ENCODE measurements at places on chromosomes 5 and 9. TPM values are rescaled to one million over a fixed set of nuclear protein-coding genes. Genes with fewer than 3 reads are reported as not detected.

Gene CCIN
- total RNA-seq, result not detected

Gene ADGRV1
- total RNA-seq, result 10.3 TPM

Gene TMEM171
- total RNA-seq, result 44.0 TPM

Gene NEUROG1
- total RNA-seq, result not detected

Gene GRXCR2
- total RNA-seq, result not detected

Gene BARHL1
- not detected for total RNA-seq

Gene CCL21
- not detected for total RNA-seq

- H3K4me3 ChIP-seq, result no peak overlapping the region
- DNase-seq, result peak; percentile 56
- no peaks in the 10 kb centered on the region for H3K36me3 ChIP-seq
- no peak overlapping the region for H3K27ac ChIP-seq
Measured at GRCh38 chr5:122358372-122358979, 46.4 kb downstream of the SNCAIP start.

- H3K4me1 ChIP-seq, result no peaks in the 10 kb centered on the region
- H3K27me3 ChIP-seq, result no peaks in the 10 kb centered on the region
- H3K27ac ChIP-seq, result no peak overlapping the region
- H3K36me3 ChIP-seq, result peaks cover 14% of the 10 kb centered on the region
- no peak for DNase-seq
Measured at GRCh38 chr9:74975538-74975937, 22.8 kb upstream of the C9orf40 start.

DNA sequence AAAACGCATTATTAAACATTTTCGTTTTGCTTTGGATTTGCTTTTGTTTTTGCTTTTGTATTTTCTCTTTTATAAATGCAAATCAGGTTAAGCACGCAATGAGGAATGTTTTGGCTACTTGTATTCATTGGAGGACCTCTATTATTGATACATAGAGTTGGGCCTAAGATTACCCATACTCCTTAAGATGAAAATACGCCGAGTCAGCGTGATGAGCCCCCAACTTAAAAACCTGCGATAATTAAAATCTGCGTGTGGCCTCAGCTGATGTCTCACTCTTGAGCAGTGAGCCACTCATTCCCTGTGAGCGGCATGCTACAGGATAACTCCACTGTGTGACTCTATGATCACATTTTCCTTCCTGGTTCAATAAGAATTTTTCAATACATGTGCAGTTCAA lies 518.3 kb downstream of the IRX1 start:
- no peak overlapping the region for H3K4me3 ChIP-seq
- no peaks in the 10 kb centered on the region for H3K36me3 ChIP-seq
- H3K4me1 ChIP-seq, result no peaks in the 10 kb centered on the region
- H3K27ac ChIP-seq, result no peak overlapping the region
- no peaks in the 10 kb centered on the region for H3K27me3 ChIP-seq

DNA sequence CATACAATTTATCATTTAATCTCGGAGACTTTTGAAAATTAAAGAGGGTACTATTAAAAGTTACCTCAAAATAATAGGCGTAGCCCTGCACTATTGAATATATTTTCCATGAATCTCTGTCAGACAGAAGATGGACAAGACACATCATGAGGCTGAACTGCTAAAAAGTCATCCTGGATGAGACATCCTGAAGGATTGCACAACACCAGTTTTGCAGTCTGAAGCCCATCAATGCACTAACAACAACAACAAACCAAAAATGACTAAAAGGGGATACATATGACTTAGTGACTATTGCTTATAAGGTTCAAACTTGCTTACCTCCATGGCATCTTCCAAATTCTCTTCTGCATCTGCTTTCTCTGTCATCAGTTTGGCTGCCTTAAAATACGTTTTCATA lies 15.7 kb downstream of the LMBRD2 start:
- no peak overlapping the region for H3K4me3 ChIP-seq
- H3K27ac ChIP-seq, result no peak overlapping the region
- no peaks in the 10 kb centered on the region for H3K4me1 ChIP-seq
- DNase-seq, result no peak
- H3K27me3 ChIP-seq, result no peaks in the 10 kb centered on the region
- peaks cover 43% of the 10 kb centered on the region for H3K36me3 ChIP-seq

GRCh38 chr9:86563350-86563749 lies 209.1 kb upstream of the TUT7 start:
- no peaks in the 10 kb centered on the region for H3K27me3 ChIP-seq
- no peaks in the 10 kb centered on the region for H3K36me3 ChIP-seq
- DNase-seq, result no peak
- no peak overlapping the region for H3K27ac ChIP-seq
- no peak overlapping the region for H3K4me3 ChIP-seq
- no peaks in the 10 kb centered on the region for H3K4me1 ChIP-seq

GRCh38 chr5:148834689-148835088 lies 8.3 kb downstream of the ADRB2 start:
- peaks cover 9% of the 10 kb centered on the region for H3K4me1 ChIP-seq
- no peaks in the 10 kb centered on the region for H3K36me3 ChIP-seq
- no peak overlapping the region for H3K27ac ChIP-seq

GRCh38 chr9:127033061-127033460 lies 89.4 kb downstream of the ANGPTL2 start:
- H3K4me3 ChIP-seq, result no peak overlapping the region
- no peaks in the 10 kb centered on the region for H3K27me3 ChIP-seq
- no peaks in the 10 kb centered on the region for H3K36me3 ChIP-seq
- H3K4me1 ChIP-seq, result peaks cover 16% of the 10 kb centered on the region

GRCh38 chr9:111599092-111599954 lies at the start of gene PTGR1:
TSS of gene PTGR1 (minus strand) at chr9:111599647. CDS start at chr9:111597422, 2,225 bp downstream.
- peak within 1 kb of the TSS; percentile 77 for H3K27ac ChIP-seq
- no peaks in the 10 kb centered on the region for H3K27me3 ChIP-seq
- H3K36me3 ChIP-seq, result peaks cover 30% of the 10 kb centered on the region
- peaks cover 31% of the 10 kb centered on the region for H3K4me1 ChIP-seq
- DNase-seq, result peak; percentile 94

GRCh38 chr5:30960036-30960435 lies 233.4 kb upstream of the CDH6 start:
- no peaks in the 10 kb centered on the region for H3K27me3 ChIP-seq
- no peaks in the 10 kb centered on the region for H3K4me1 ChIP-seq
- H3K36me3 ChIP-seq, result no peaks in the 10 kb centered on the region
